Upper lobe of right lung (tissue), 1 donor: ENCODE measurements at places on chromosomes 1 and 21. TPM values are rescaled to one million over a fixed set of nuclear protein-coding genes. Genes with fewer than 3 reads are reported as not detected.

DNA sequence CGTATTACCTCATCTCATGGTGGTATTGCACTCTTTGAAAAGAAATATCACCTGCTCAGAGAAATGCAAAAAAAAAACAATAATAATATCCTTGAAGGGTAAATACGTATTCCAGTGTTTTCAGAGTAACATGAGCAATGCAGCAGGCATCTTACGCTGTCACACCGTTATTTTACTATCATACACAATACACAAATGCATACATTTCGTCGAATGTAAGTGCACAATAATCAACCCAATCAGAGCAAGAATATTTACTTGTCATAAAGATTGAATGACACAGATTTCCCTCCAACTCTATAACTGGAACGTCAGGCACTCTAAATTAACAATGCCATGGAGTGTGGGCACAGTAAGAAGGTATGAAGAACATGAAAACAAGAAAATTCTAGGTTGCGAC lies 1050.1 kb downstream of the PLA2G4A start:
- H3K4me1 ChIP-seq = no peaks in the 10 kb centered on the region
- H3K36me3 ChIP-seq = no peaks in the 10 kb centered on the region
- H3K4me3 ChIP-seq = no peak overlapping the region
- no peak overlapping the region for H3K27ac ChIP-seq
- no peaks in the 10 kb centered on the region for H3K27me3 ChIP-seq

Gene FGR
- total RNA-seq = 149 TPM

Gene CSF3R
- total RNA-seq = 202 TPM

DNA sequence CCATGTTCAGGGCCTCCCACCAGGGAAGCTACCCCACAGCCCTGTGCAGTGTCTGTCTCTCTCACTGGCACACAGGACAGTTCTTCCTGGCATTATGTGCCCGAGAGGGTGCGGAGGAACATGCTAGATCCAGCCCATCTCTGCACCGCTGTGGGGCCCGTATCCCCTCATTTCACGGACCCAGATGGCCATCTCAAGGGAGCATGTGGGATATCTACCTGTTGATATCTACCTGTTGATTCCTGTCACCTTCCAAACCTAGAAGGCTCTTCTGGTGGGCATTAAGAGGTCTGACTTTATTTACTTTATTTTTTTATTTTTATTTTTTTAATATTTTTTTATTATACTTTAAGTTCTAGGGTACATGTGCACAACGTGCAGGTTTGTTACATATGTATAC lies 11.7 kb downstream of the PIK3CD start:
- H3K27ac ChIP-seq = no peak overlapping the region
- H3K27me3 ChIP-seq = no peaks in the 10 kb centered on the region
- no peak for DNase-seq
- H3K4me3 ChIP-seq = no peak overlapping the region
- peaks cover 7% of the 10 kb centered on the region for H3K4me1 ChIP-seq

DNA sequence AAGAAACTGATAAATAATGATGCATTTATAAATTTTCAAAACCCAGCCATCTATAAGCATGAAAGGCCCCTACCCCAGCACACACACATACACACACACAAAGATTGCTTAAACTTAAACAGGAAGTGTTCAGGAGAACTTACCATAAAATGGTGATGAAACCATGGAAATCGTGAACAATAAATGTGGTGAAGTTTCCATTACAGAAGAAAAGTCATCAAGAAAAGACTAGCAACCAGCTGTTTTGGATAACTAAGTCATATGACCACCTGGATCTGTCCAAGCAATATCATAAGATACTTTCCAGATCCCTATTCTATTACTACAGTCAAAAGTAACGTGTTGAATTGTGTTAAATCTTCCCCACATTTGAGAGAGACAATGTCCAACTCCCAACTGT lies 24.1 kb downstream of the RGS5 start:
- H3K4me3 ChIP-seq = no peak overlapping the region
- no peaks in the 10 kb centered on the region for H3K36me3 ChIP-seq

DNA sequence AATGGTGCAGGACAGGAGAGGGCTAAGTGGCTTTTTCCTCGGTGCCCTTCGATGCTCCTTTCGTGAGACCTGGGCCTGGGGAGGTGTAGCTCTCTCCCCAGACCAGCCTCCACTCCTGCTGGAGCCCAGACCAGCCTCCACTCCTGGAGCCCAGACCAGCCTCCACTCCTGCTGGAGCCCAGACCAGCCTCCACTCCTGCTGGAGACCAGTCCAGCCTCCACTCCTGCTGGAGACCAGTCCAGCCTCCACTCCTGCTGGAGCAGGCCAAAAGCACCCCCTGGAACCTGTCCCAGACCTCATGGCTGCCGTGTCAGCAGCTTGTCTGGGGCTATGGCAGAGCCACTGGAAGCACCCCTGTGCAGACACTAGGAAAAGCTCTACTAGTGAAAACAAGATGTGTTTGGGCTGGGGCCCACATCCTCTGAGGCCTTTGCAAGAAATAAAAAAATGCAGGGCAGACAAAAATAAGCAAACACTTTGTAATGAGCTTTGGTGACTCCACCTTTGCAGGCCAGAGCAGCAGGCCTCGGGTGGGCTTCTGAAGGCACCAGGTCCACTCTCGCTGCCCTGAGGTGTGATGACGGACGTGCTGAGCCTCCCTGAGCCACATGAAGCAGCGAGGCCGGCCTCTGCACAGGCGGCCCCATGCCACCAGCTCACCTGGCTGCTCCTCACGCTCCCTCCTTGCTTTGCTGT lies 116.0 kb upstream of the IFFO2 start:
- H3K36me3 ChIP-seq = peaks cover 41% of the 10 kb centered on the region
- peaks cover 30% of the 10 kb centered on the region for H3K4me1 ChIP-seq
- DNase-seq = no peak
- no peaks in the 10 kb centered on the region for H3K27me3 ChIP-seq

DNA sequence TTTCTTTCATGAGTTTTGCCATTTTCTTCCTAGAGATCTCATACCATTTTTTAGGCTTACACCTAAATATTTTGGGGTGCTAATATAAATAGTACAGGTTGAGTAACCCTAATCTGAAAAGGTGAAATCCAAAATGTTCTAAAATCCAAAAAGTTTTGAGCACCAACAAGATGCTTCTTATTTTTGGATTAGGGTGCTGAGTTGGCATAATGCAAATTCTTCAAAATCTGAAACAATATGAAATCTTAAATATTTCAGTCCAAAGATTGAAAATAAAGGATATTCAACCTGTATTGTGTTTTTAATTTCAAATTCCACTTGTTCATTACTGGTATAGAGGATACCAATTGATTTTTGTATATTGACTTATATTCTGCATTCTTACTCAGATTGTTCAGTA lies 51.1 kb upstream of the KCNK2 start:
- H3K4me1 ChIP-seq = no peaks in the 10 kb centered on the region
- DNase-seq = no peak
- no peak overlapping the region for H3K27ac ChIP-seq
- H3K4me3 ChIP-seq = no peak overlapping the region
